ENCODE measurements at places on chromosomes 1 and 21.
A peak's percentile ranks its signal among the peaks of the same experiment; 100 is the strongest.

GRCh38 chr1:230067871-230068620 lies 1.0 kb downstream of the GALNT2 start:
- peak; percentile 65 for DNase-seq

- DNase-seq, result no peak
These were observed 71.1 kb upstream of the GOLT1A start for GRCh38 chr1:204284929-204285328.

- no peak for DNase-seq
These were observed 47.0 kb upstream of the POU2F1 start for GRCh38 chr1:167173516-167174184.

DNA sequence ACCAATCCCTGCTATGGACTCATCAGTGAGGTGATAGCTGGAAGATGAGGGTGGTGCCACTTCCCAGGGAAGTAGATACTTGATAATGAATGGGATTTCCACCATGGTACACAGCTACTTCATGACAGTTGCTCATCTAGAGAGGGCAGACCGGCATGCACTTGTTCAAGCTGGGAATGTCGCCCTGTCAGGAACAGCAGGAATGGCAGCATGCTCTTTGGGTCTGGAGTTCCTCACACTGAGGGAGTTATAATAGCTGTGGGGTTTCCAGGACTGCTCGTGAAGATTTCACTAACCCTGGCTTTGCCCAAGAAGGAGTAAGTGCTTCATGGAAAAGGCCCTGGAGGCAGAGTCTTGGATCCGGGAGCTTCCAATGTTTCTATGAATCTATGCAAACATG lies 129.2 kb downstream of the PSMG1 start:
- DNase-seq, result no peak

DNA sequence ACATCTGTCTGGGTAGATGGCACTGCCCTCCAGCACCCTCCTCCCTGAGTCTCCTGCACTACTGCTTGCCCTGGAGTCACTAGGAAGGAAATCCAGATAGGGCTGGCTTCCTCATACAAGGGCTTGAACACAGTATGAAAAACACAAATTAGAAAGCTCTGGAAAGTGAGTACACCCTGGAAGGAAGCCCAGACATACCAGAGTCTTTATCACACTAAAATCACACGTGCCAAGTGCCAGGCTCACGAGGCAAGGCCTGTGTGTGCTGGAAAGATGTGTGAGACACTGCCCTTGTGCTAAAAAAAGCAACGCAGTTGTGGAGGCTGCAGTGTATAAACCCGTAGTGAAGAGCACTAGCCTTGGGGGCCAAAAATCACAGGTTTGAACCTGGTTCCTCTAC lies 28.3 kb upstream of the S100A7 start:
- DNase-seq, result no peak

DNA sequence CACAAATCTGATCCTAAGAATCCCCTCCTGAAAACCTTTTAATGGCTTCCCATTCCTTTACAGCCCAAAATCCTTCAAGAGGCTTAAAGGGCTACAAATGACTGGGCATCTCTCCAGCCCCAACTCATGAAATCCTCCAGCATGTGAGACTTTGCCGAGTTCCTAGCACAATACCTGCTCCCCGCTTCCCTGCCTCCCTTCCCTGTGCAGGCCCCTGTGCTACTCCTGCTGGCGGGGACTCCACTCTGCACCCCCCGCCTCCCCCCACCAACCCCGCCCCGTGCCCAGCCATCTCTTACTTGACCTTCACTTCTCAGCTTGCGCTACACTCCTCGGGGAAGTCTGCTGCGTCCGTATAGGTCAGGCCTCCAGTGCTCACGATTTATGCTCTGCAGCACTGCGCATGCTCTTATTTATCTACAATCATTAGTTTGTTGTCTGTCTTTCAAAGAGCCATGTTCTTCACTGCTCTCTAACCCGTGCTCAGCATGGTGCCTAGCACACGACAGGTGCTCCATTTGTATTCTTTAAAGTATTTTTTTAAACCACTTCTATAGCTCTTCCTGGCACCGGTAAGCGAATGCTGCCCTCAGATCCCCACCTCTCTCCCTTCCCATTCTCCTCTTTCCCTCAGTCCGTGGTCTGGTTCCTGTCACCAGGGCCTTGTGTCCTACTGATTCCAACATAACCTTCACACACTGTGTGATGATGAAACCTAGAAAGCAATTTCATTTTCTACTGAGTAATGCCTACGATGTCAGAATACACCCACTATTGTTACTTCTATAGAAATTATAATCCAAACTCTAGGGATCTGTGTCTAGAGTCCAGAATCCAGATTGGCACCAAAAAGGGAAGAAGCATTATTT lies 37.5 kb upstream of the PLA2G2C start:
- no peak for DNase-seq

Measured in dermis blood vessel endothelial cell (primary cell).